NK-92 treated with Interleukin-12 subunit alpha and Interleukin-12 subunit beta, amount 100 ng/mL, for 24 hours (cell line): ENCODE measurements at places on chromosomes 7 and 10.
A peak's percentile ranks its signal among the peaks of the same experiment; 100 is the strongest.

GRCh38 chr10:103280506-103280905 is 3.6 kb downstream of the INA start:
- DNase-seq = no peak

- no peak for DNase-seq
These were observed 104.3 kb upstream of the LANCL2 start for GRCh38 chr7:55260676-55261385.

GRCh38 chr10:129514568-129515451 is 47.8 kb downstream of the MGMT start:
- DNase-seq = no peak

GRCh38 chr10:71156436-71156835 is 55.9 kb upstream of the UNC5B start:
- DNase-seq = no peak

DNA sequence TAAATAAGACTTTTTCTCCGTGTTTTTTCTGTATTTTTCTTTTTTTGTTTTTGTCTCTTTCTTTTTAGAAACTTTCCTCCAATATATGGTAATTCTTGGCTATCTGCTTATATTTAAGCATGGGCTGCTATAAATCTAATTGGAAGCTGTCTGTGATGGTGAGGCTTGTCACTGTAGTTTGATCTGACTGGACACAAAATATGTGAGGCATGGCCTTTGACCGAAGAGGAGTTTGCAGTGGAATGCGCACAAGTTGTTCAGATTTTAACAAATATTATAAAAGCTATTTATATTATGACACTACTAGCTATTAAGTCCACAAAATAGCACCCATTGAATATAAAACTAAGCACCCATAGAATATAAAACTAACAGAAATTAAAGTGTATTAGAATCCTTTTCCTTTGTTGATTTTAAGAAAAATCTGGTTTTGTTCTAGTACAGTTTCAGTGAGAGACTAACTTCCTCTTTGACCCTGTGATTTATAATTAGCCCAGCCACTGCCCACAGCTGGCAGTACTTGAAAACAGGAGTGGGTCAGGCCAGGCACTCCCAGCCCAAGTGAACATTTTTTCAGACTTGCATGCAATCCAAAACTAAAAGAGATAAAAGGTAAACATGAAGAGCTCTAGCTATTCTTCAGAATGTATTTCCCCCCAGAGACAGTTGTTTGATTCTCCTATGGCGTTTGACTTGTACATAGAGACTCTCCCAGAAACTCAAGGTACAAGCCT is 69.9 kb upstream of the FGL2 start:
- DNase-seq = no peak

DNA sequence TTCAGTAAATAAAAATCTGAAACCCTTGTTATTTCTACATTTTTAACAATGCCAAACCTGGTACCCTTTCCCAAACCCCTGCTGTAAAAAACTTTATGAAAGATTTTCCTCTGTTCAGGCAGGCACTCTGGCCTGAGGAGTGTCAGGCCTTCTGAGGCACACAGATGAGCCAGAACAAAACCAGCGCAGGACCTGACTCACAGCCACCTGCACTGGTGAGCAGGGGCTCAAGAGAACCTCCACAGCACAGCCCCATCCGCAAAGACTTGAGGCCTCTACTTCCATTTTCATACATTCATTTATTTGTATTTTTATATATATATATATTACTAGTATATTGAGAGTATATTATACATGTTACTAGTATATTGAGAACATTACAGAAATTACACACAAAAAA is 49.4 kb downstream of the COBL start:
- DNase-seq = no peak

- no peak for DNase-seq
These were observed 31.9 kb downstream of the LCOR start for GRCh38 chr10:96863922-96864543.

- DNase-seq = no peak
These were observed 289.4 kb upstream of the SP8 start for GRCh38 chr7:21076054-21076453.

DNA sequence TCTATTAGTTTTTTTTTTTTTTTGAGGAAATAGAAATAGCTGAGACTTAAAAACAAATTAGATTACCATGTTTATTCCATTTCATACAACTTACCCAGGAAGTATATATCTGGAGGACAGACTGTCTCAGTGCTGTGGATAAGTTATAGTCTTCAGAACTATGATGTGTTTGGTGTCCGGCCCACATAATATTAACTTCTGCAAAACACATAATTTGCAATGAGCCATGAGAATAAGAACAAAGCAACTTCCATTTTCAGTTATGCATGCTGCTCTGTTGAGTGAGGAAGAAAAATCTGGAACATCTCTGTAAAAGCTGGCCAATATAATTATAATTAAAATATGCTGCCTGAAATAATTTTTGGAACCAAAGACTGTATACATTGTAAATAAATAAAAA is 130.9 kb downstream of the AGMO start:
- no peak for DNase-seq

- no peak for DNase-seq
These were observed 12.2 kb downstream of the PDZD8 start for GRCh38 chr10:117363028-117363427.

DNA sequence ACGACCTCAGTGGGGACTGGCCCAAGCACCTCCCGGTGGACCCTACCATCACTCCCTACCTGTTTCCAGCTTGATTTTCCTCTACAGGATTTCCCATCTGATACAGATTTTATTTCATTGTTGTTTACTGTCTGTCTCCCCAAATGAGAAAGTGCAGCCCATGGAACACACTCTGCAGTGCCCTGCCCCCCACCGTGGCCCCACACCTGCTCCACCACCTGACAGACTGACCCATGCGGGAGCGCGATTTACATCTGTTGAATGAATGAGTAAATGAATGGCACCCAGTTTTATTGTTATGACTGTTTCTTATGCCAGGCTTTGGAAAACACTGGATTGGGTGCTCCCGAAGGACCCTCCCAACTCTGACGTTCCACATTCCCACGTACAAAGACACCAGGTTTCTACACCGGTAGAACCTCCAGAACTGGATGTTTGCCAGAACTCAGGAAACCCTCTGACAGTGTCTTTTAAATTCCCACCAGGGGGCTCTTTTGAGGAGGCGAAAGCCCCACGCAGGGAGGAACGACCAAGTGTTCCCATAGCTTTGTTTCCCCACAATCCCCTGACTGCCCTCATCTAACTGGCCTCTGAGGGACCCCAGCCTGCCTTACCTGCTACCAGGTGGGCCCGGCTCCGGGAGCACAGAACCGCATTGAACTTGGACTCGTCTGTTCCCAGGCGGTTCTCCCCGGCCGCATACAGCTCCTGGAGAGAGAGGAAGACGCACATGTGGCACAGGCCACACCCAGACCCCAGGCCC is 29.0 kb downstream of the PLAC9 start:
- no peak for DNase-seq

GRCh38 chr7:92645114-92646061 is 55.2 kb upstream of the FAM133B start:
- no peak for DNase-seq

- DNase-seq = no peak
These were observed 46.4 kb downstream of the ESYT2 start for GRCh38 chr7:158782761-158783401.

DNA sequence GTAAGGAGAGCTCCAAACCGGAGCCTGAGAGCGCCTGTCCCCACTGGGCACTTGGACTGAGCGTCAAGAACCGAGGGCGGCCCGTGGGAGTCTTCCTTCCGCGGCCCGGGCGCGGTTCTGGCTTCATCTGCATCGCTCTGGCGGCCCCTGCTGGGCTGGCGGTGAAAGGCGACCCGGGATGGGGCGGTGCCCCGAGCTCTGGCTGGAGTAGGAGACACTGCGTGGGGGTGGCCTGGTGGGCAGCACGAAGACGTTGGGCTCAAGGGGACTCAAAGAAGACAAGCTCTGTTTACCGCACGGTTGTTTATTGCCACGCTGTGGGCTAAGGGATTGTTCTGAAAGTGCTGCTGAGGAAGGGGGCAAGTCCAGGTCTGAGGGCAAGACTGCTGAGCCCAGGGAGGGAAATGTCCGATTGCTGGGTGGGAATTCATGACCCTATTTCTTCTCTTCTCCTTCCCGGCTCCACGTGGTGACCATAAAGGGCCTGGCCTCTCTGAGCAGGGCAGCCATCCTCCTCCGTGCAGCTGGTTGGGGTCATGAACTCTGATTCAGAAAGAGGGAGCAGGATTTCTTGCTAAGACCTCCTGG is 29.8 kb downstream of the PLAU start:
- DNase-seq = peak; percentile 79

DNA sequence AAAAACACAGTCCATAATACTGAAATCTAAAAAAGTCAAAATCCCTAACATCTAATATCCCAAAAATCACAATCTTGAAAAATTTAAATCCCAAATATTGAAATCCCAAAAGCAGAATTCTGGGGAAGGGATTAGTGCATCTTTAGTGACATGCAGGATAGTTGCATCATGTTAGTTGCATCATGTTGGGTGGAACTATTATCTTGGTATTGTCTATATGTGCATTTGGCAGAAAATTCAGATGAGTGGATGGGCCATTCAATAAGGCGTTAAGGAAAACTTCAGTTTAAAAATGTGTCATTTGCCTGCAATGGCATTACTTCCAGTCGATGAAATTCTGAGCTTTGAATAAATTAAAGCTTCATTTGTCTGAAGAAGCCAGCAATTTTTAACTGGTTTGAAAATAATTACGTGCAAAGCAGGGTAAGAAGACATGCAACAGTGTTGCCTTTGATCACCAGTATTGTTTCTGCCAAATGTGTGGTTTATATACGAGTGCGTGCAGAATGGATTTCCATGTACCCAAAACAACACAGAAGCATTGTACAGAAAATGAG is 221.4 kb upstream of the NFE2L3 start:
- DNase-seq = no peak

GRCh38 chr7:26897928-26898327 is 33.5 kb upstream of the SKAP2 start:
- no peak for DNase-seq

DNA sequence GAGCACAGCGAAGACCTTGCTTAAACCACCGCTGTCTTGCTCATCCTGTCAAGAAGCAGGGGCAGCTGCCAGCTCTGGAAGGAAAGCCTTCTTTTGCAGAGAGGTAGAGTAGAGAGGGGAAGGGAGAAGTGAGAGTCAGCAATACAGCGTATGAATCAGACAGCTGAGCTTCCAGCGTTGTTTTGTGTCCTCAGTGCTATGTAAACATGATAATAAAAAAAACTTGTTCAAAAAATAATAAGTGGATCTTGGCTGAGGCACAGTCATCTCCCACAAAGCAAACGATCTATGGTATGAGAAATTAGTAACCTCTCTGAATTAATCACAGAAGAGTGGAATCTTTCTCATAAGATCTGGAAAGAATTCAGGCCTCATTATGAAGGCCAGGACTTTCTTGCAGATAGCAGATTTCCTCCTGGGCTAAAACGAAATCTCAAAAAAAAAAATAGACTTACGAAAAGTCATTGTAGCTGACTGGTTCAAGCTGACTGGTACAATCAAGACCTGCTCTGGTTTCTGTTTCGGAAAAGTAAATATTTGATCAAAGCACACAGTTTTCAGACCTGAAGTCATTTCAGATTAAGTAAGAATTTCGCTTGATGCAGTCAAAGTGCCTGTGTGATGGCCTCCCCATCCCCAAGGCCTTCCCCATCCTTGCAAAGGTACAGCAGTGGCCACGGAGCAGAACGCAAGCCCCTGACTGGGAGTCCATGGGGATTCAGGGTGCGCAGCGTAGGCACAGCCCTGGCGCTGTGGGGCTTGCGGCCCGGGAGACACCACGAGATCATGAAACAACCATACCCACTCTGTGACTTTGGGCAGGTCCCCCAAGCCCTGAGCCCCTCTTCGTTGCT is 29.4 kb downstream of the CHST15 start:
- no peak for DNase-seq

GRCh38 chr7:129529643-129530042 is 27.3 kb downstream of the SMKR1 start:
- DNase-seq = no peak

DNA sequence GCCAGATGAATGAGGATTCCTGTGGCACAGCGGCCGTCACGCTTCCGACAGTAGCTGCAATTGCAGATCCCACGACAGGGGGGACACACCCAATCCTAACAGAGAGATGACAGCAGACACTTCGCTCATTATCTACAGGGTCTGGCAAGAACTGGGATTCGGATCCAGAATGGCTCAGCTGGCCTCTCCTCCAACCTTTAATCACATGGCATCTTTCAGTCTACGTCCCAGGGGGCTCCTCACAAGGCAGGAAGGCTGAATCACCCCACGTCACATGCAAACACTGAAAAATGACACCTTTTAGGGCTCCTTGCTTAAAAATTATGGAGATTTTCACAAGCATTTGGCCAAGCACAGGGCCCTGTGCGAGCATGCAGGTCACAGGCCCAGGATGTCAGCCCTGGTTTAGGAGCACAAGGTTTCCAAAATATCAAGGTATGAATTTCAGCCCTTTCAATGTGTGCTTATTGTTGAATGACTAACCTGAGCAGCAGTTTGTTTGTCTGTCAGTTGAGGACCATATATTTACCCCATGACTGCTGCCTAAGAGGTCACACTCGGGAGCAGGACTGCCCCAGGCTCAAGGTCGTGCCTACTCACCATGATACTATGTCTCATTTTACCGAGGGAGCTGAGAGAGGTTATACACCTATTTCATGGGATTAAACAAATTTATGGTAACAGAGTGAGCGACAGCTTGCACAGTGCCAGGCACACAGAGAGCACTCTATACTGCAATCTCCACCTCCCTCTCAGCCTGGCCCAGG is 42.5 kb downstream of the CDCA7L start:
- no peak for DNase-seq

GRCh38 chr10:50523357-50523756 is 100.4 kb downstream of the SGMS1 start:
- no peak for DNase-seq

DNA sequence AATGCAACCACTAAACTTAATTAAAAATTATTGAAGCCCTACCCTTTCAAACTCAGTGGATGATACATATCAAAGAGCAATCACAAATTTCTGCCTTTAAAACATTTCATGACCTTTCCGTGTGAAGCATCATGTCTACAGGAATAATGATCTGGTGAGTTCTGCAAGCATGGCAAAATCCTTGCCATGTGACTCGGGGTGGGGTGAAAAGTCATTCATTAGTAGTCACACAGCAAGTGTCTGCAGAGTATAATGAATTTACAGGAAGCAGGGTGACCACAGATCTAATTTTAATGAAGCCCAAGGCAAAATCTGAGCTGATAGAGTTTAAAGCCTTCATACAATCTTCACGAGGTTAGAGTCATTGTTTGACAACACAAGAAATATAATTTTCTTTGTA is 351.9 kb downstream of the THSD7A start:
- DNase-seq = no peak

DNA sequence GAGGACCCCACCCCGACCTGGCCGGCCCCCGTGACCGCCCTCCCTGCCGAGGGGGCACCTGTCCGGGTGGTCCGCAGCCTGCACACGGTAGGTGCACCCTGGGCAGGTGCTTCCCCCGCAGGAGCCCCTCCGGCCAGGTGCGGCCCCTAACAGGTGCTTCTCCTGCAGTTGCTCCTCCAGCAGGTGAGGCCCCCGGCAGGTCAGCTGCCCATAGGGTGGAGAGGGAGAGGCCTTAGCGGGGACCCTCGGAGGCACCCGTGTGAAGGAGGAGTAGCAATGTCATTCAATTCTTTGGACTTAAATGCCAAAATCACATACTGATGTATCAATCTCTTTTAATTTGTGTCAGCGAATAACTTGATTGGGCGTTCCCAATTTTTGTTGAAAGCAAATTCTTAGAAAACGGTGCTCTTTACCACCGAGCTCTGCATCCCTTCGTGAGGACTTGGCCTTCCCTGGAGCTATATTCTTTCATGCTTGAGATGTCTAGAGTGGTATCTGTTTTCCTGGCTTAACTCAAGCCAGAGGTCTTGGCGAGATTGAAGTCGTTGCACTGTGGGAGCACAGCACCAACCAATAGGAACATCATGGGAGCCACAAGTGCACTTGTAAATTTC is 738 bp upstream of the NCAPG2 start:
- no peak for DNase-seq

- no peak for DNase-seq
These were observed 639.9 kb downstream of the TYW1 start for GRCh38 chr7:67636348-67637022.
